ENCODE measurements at places on chromosomes 6 and 20.
A peak's percentile ranks its signal among the peaks of the same experiment; 100 is the strongest.

DNA sequence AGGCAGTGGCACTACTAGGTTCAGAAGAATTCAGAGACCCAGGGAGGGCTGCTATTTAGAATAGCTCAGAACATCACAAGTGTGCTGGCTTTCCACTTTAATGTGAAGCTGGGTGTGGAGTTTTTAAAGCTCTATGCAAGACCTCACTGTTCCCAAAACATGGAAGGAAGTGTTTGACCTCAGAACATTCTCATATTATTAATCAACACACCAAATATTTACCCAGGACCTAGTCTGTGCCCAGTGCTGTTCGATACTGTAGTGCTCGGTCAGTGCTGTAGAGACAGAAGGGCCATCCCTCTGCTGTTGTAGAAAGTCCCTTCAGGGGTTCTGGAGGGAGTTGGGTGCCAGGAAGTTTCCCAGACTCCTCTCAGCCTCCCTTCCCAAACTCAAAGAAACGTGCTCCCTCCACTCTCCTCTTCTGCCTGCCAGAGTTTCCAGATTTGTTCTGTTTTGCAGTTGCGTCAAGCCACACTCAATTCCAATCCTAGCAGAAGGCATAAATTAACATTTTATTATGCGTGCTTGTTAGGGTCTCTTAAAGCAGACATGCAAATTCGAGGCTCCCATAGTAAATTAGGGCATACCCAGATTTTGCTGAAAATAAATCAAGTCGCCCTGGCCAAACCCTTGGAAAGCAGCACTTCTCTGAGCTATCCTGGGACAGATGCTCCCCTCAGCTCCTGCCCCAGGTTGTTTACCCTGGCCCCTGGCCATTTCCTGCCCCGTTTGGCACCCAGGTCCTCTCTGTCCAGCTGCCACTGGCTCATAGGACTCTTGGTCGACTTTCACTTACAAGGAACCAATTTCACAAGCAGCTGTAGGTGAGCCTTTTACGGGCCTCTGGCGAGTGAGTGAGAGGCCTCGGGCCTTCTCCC lies 248.6 kb downstream of the HIVEP2 start:
- DNase-seq, result peak; percentile 84

GRCh38 chr6:52994839-52995088 lies 320 bp downstream of the GSTA4 start:
- no peak for DNase-seq

GRCh38 chr20:40279390-40279789 lies 409.6 kb downstream of the MAFB start:
- peak; percentile 66 for DNase-seq

DNA sequence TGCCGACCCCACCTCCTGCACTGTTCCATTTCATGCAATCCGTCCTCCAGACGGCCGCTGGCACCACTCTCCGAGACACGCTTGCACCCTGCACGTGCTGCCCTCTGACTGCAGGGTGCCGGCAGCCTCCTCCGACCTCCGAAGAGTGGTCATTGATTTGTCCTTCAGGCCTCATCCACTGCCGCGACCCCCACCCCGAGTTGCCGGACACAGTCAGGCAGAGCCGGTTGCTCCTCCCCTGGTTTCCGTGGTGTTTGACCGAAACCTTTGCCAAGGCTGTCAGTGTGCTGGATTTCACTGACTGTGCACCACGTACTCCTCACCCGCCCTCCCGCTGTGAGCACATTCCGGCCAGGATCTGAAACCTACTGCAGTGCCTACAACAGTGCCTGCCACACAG lies 156.4 kb upstream of the PDE10A start:
- DNase-seq, result no peak

GRCh38 chr20:63032861-63033793 lies 26.4 kb upstream of the BHLHE23 start:
- DNase-seq, result no peak

DNA sequence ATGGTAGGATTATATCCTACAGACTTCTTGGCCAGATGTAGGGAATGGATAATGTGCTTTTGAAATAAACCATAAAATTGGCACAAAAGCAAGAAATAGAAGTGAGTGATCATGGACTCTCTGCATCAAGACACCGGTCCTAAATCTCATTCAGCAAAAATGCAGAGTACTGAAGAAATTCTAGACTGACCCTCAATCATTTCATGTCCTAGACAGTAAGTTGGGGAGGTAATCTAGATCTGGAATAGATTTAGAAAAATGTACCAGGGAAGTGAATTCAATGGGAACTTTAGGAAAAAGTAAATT lies 69.7 kb upstream of the ADTRP start:
- no peak for DNase-seq

DNA sequence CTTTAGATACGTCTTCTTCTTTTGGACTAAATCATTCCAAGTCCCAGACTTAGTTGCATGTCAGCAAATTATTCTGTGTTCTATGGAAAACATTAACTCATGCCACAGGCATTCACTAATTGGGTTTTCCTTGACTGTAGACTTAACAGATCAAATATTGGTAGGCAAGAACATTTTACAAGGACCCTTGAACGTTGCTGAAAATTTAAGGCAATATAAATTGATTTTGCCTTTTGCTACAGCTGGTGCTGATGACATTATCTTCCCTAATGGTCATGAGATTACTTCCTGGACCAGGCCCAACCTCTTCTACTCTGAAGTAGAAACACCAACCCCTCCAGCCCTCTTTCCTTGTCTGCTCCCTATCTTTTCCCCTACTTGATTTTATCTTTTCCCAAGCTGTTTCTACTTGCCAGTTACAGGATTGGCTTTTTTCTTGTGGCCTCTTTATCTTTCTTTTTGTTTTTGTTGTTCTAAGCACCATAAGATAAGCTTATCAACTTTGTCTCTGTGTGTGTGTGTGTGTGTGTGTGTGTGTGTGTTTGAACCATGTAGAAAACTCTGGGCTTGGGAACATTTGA lies 514.0 kb upstream of the SOX4 start:
- no peak for DNase-seq

- no peak for DNase-seq
Measured at GRCh38 chr6:169848946-169849345, 97.5 kb downstream of the ERMARD start.

DNA sequence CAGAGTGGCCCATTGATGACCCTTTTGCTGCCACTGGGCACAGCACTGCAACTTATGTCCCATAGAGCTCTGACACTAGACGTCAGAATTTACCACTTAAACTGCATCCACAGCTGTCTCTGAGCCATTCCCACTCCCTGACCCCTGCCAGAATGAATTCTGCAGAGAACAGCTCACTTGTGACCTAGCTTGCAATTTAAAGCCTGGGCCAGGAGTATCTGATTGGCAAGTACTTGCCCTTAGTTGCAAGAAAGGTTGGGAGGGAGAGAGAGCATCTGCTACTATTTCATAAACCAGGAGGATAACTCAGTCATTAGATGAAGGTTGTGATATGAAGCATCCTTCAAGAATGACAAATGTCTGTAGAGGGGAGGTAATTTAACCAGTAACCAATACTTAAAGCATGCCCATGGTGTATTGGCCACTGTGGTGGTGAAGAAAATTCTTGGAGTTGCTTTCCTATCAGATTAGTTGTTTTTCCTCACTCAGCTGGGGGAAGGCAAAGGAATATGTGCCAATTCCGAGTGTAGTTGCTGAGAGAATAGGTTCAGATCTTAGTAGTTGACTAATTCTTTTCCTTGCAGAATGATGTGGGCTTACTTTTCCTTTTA lies 46.5 kb downstream of the IL22RA2 start:
- no peak for DNase-seq

DNA sequence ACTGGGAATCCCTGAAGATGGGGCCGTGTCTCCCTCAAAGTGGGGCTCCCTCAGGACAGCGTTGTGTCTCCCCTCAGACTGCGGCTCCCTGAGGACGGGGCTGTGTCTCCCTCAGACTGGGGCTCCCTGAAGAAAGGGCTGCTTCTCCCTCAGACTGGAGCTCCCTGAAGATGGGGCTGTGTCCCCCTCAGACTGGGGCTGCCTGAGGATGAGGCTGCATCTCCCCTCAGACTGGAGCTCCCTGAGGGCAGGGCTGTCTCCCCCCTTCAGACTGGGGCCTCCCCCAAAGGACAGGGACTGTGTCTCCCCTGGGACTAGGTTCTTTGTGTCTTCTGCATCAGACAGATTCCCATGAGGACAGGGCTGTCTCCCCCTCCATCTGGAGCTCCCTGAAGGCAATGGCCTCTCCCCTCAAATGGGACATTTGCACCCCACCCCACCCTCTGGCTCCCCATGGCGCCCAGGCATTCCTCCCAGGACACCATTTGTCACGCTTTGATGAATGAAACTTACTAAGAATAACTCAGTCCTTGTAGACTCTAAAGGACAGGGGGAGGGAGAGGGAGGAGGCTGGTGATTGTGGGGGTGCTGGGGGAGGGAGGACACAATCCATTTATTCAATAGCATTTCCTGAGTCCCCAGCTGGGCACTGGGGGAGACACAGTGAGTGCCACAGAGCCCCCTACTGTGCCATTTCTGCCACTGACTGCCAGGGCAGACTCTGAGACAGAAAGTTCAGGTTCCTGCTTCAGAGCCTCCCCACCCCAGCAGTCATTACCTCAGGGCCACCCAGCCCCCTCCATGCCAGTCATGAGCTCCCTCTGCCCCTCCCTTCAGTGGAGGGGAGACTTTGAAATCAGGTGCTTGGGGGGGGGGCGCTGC lies 122.4 kb downstream of the MRPL14 start:
- peak; percentile 66 for DNase-seq

- no peak for DNase-seq
Measured at GRCh38 chr6:135858931-135859330, 7.4 kb downstream of the PDE7B start.

DNA sequence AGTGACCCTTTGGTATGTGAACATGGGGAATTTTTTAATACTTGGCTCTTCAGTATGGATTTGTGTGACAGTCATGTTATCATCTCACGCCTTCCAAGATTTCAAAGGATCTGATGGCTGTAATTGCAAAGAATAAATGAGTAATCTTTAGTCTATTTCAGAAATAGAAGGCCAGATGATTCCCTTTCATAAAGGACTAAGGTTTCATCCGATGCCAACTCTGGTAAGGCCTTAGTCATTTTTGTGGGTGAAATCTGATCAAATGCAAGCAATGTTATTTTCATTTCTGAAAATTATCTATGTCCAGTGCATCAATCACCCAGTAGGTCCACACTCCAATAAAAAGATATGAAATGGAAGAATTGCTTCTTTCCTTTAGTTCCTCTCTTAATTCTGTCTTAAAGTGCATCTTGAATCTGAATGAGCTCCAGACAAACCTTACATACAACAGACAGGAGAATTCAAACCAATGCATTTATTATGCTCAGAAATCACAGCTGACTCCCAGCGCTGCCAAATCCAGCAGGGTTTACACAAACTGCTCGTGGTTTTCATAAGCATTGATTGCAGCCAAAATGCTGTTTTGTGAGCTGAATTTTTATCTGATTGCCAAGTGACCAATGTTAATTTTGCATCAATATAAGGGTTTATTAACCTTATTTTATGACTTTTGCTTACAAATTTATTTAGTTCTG lies 565.2 kb upstream of the MARCKS start:
- DNase-seq, result no peak

GRCh38 chr6:136063096-136063495 lies 187.0 kb downstream of the MTFR2 start:
- DNase-seq, result no peak

- no peak for DNase-seq
Measured at GRCh38 chr6:142914369-142914768, 30.6 kb downstream of the HIVEP2 start.

- no peak for DNase-seq
Measured at GRCh38 chr6:23728707-23729106, 397.3 kb upstream of the NRSN1 start.

GRCh38 chr6:24646771-24647170 lies 780 bp upstream of the KIAA0319 start:
- DNase-seq, result no peak

DNA sequence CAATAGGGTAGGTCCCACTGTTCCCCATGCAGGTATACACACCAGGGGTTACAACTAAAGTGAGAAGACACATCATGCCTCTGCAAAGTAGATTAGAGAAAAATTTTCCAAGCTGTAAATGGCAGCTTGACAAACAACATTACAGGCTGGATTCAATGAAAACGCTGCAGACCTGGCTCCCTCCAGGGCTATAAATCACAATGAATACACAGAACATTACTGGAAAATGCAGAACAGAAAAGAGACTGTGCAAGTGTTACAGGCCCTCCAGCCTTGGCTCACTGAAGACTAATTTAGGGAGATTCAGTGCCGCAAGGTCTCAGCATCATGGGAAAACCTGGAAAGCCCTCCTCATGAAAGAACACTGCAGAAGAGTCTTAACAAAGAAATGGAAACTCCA lies 207.8 kb downstream of the KHDC1L start:
- no peak for DNase-seq

- peak; percentile 80 for DNase-seq
Measured at GRCh38 chr20:5078399-5078958, 41.3 kb downstream of the PCNA start.

GRCh38 chr6:143478479-143479062 lies 28.0 kb downstream of the PEX3 start:
- DNase-seq, result no peak

DNA sequence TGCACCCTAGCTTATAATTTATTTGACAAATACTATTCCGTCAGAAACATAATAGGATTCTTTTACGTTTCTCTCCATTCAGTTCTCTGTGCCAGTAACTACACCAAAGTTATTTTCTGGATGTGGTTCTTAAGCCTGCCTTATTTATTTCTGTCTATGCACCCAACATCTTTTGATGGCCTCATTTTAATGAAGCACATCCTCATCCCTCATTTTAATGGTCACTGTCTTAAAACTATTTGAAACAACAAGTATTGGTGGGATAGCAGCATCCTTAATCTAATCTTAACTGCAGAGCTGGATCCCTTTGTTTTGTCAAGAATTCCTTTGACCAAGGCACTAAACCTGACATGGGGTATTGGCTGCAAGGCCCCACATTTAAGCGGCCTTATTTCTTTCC lies 11.0 kb downstream of the FAM135A start:
- DNase-seq, result no peak

GRCh38 chr20:37992802-37993409 lies 40.4 kb downstream of the TTI1 start:
- DNase-seq, result peak; percentile 14

DNA sequence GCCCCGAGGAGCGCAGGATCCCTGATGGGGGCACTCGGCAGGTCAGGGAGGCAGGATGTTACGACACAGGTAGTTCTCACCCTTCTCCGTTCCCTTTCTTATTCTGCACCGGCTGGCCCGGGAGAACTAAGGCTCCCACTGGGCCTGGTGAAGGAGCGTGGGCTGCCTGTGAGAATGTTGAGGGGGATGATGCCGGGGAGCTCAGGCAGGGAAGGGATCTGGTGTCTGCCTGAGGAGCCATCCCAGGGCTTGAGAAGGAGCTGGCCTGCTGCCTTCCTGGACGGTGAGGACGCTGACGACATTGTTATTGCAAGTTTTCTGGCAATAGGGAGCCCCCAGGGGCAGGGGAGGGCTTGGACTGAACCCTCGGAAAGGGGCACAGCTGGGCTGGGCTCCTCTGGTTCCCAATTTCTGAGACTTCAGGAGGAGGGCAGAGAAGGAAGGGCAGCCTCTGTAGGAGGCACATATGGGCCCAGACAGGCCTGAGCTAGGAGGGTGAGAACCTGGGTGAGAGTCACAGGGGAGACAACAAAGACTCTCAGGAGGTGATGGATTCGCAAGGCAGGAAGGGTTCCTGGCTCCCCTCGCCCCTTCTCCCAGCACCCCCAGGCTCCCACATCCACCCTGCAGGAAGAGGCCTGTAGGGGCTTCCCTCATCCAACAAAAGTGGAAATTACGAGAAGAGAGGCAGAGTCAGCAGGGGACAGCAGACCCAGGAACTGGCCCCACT lies 32.8 kb downstream of the CYP21A2 start:
- DNase-seq, result no peak
